Kidney capillary endothelial cell (primary cell): ENCODE measurements at places on chromosomes 7 and 10.

- DNase-seq, result no peak
Observed at GRCh38 chr7:34296663-34297062, 361.4 kb upstream of the NPSR1 start.

DNA sequence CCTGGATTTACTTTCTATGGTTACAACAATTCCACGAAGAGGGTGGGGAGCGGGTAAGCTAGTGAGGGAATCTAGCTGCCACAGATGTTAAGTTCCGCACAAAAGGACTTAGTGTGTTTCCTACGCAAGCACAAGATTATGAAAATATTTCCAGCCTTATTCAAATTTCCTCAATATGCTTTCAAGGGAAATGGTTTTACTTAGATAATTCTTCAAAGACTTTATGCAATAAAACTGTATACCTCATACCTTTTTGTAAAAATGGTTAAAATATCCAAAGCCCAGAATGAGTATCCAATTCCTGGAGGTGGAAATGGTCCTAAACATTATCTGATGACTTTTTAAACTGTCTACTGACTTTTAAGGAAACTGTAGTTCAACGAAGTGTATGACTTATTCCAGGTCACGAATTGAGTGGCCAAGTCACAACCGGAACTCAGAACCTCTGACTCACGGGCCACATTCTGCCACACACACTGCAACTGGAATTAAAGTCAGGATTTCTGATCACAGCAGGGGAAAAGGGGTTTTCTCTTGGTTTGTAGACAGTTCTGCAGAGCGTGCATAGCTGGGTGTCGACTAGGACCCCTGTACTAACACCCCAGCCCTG is 20.2 kb upstream of the INSIG1 start:
- DNase-seq, result no peak

DNA sequence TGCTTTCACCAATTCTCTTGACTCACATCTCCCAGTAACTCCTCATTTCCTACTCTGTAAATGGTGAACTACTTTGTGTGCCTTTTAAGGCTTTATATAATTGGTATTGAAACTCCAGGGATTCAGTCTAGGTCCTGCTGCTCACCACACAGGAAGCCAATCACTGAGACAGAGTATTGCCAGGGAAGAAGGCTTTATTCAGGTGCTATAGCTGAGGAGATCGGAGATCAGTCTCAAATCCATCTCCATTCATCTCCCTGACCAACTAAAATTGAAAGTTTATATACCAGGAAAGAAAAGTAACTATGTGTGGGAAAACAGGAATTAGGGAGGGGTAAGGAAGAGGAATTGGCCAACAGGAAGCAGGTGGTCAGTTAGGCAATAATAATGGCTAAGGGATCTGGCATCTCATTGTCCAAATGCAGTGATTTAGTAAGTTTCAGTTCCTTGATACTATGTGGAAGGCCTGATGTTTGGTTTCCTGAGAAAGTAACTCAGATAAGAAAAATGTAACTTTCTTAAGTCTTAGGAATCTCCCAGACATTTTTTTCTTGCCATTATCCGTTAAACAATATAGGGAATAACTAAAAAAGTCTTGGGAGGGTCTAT is 10.2 kb upstream of the SDHAF3 start:
- DNase-seq, result no peak

GRCh38 chr7:82985144-82985802 is 177.4 kb downstream of the PCLO start:
- no peak for DNase-seq

GRCh38 chr7:74003621-74004020 is 24.4 kb upstream of the ELN start:
- no peak for DNase-seq

DNA sequence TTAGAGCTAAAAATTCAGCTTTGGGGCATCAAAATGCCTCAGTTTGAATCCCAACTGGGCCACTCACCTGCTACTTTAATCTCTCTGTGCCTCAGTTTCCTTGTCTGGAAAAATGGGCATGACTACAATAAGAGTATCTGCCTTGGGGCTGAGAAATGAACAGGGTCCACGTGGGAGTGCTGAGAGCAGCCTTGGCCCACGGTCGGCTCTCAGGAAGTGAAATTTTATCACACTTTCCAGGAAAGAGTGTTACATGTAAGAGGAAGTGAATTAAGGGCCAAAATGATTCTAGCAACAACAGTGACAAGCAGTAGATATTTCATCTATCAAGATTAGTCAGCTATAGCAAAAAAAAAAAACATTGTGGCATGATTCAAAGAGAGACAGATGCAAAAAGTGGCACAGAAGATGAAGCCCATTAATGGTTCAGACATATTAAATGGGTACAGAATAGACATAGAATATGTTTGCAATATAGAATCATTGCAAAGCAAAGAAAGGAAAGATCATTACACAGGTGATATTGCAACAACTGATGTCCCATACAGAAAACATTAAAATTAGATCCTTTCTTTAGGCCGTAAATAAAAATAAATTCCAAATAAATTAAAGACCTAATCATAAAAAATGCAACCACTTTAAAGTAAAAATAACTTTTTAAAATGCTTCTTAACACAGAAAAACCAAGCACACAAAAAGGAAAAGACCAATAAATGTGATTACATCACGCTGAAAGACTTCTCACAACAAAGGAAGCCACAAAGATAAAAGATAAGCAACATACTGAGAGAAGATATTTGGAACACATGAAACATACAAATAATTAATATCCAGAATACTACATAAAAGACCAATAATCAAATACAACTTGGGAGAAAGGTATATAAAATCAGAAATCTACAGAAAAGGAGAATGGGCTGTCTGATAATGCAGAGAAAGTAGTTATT is 4.3 kb downstream of the TMEM273 start:
- DNase-seq, result no peak

GRCh38 chr10:117609095-117609795 is 66.7 kb downstream of the EMX2 start:
- no peak for DNase-seq

DNA sequence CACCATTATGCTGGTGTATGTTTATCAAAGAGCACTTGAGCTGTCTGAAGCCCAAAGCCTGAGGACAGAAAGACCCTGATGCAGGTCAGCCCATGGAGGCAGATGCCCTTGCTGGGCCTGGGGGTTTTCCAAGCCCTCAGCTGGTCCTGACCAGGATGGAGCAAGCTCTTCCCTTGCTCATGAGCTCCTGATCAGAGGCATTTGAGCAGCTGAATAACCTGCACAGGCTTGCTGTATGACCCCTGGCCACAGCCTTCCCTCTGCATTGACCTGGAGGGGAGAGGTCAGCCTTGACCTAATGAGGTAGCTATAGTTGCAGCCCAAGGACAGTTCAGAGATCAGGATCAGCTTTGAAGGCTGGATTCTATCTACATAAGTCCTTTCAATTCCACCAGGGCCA is 13.0 kb downstream of the AQP1 start:
- DNase-seq, result no peak

GRCh38 chr7:143499743-143500348 is 22.2 kb downstream of the TAS2R41 start:
- peak; percentile 65 for DNase-seq

GRCh38 chr10:75851580-75852345 is 420.3 kb downstream of the LRMDA start:
- DNase-seq, result no peak

- no peak for DNase-seq
Observed at GRCh38 chr7:69903410-69903809, 305.1 kb downstream of the AUTS2 start.

DNA sequence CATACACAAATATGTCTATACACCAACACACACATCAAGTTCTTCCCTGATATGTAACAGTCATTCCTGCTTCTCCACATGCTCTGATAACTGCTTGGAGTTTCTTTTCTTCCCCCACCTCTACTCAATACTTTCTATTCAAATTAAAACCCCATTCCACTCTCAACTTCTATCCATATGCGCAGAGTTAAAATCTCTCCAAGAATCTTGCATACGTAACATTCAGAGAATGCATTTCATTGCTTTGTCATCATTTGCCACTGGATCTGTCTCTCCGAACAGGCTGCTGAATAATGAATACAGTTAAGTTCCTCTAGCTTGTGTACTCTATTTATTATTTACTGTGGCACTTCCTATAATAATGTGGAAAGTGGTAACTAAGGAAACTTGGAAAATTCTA is 68.8 kb downstream of the DGKB start:
- DNase-seq, result no peak
